ENCODE measurements at places on chromosomes 5 and 9. TPM values are rescaled to one million over a fixed set of nuclear protein-coding genes. Genes with fewer than 3 reads are reported as not detected.

Gene WDR38
- total RNA-seq, result not detected

Gene SERINC5
- total RNA-seq, result 14.0 TPM

Gene ADAMTS13
- total RNA-seq, result 1.0 TPM

Gene OLFML2A
- total RNA-seq, result 2.3 TPM

Gene CLIC3
- total RNA-seq, result not detected
